ENCODE measurements at places on chromosomes 4 and X.

DNA sequence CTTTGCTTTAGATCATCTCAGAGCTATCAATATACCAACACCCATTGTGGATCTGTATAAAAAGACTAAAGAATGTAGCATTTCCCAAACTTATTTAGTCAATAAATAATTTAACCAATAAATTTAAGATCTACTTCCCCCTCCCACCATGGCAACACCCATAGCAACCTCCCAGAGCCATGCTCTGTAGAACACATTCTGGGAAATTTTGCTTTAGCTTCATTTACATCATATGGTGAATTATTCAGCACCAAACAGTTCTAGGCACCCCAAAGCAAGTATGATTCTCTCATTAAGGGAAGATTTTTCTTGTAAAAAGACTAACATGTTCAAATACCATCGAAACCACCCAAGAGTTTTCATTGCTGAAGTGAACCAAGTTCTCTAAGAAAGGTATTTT is 80.5 kb upstream of the GPR34 start:
- no peak for DNase-seq

- no peak for DNase-seq
Observed at GRCh38 chrX:129649268-129650182, 5.2 kb downstream of the APLN start.

- no peak for DNase-seq
Observed at GRCh38 chr4:147309434-147309833, 171.5 kb upstream of the EDNRA start.

DNA sequence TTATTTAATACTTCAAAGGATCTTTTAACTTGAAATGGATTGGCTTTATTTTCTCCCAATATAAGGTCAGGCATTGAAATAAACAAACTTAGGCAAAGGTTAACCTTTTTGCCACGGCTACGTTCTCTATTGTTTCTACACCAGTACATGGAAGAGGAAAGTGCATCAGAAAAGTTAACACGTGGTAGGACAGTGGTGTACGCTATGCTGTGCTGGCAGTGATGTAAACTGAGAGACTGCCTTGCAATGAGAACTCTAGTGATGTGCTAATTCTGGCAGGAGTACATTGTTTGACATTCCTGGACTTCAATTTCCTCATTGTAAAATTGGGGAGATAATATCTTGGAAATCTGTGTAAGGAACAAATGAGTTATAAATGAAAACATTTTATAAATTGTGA is 208.2 kb downstream of the TMA16 start:
- DNase-seq = no peak

DNA sequence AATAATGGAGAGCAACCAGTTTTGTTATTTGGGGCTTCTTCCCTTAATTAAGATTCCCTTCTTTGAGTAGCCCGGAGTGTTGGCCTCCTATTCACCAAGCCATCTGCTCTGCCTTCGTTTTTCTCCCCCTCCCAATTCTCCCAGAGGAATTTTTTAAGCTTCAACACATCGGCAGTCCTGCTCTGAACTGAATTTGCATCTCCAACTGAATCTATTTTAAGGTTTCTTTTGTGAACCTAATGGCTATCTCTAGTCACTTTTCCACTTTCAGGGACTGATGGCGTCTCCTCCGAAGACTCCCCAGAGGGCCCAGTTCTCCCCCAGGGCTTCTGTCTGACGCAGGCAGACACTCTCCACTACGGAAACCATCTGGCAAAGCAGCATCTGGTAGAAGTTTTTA is 280.2 kb downstream of the ADGRA3 start:
- DNase-seq = no peak

- DNase-seq = no peak
Observed at GRCh38 chr4:3304831-3305609, 12.2 kb downstream of the RGS12 start.

GRCh38 chr4:128770807-128771206 is 38.7 kb upstream of the JADE1 start:
- DNase-seq = no peak

GRCh38 chr4:67204441-67204840 is 340.9 kb downstream of the CENPC start:
- DNase-seq = no peak

DNA sequence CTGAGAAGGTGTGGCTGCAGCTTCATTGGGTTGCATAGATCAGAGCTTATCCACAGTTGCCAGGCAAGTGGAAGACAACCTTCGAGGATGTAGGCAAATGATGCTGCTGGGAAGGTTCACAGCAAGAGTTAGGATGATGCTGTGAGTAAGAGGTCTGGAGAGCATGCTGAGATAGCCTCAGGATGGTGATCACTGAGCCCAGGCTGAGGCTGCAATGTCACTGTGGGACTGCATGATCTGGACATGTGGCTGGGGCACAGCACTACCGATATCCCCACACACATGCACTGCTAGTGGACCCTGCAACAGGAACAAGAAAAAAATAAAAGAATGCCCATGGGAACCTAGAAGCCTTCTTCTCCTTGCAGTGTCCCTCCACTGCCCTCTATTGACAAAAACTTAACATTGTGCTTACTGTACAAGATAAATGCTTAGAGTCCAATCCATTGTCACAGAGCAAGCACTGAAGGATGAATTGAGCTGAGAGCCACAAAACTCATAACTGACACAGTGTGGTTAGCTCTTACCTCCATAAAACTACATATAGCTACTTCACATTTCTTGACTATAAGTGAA is 105.6 kb downstream of the CNKSR2 start:
- peak; percentile 84 for DNase-seq

DNA sequence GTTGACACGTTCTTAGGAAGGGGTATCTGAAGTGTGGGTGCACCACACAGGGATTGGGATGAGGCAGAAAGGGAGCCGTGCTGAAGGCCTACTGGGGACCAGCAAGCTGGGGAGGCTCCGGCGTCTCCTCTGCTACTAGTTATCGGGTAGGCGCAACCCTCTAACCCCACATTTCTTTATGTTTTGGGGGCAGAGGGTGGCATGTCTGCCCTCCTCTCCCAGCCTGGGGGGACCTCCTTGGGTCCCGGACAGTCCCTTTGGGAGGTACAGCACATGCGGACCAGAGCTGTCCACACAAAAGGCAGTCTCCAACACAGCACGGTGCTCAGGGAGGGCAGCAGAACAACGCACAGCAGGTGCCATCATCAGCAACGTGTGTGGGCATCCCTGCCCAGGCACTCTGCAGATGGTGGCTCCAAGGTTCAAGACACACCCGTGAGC is 33.2 kb downstream of the WDR1 start:
- DNase-seq = no peak

DNA sequence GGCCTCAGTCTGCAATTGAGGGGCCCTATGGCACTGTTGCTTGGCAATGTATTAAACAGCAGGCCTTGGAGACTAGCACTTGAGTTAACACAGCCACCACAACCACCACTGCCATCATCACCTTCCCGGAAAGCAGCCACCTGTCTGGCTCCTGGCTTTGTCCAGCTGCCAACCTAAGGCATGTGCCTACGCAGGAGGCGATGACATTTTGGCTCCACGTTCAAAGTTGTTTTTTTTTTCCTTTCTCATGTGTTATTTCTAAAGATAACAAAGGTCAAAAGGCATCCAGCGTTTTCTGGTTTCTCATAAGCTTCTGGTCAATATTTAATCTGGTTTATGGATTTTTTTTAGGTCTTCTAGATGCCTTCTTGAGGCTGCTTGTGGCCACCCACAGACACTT is 7.5 kb downstream of the CLDN2 start:
- DNase-seq = peak; percentile 19

DNA sequence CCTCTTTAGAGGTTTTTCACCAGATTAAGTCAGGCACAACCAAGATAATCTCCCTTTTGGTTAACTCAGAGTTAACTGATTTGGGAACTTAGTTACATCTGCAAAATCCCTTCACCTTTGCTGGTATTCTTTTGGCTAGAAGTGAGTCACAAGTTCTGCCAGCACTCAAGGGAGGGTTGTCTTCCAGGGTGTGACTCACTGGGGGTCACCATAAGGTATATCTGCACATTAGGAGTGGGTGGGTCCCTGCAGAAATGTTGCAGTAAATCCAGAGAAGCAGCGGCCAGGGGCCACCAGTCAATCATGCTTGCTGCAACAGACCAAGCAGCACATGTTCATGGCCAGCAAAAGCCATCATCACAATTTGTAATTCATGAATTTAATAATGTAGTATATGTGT is 59.8 kb upstream of the MAML3 start:
- DNase-seq = no peak

DNA sequence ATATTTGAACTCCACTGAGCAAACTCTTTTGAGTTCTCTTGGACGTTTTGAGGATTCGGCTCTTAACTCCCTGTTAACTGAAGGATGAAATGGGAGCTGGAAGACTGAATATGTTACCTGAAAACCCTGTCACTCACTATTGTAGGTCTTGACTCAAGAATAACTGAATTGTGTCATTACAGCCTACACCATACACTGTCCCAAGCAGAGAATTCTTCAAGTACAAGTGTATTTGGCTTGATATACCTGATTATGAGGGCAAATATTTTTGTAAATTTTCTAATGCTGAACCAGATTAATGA is 276.1 kb downstream of the CFAP299 start:
- DNase-seq = no peak

- peak; percentile 36 for DNase-seq
Observed at GRCh38 chr4:152784490-152785350, 5.0 kb downstream of the ARFIP1 start.

DNA sequence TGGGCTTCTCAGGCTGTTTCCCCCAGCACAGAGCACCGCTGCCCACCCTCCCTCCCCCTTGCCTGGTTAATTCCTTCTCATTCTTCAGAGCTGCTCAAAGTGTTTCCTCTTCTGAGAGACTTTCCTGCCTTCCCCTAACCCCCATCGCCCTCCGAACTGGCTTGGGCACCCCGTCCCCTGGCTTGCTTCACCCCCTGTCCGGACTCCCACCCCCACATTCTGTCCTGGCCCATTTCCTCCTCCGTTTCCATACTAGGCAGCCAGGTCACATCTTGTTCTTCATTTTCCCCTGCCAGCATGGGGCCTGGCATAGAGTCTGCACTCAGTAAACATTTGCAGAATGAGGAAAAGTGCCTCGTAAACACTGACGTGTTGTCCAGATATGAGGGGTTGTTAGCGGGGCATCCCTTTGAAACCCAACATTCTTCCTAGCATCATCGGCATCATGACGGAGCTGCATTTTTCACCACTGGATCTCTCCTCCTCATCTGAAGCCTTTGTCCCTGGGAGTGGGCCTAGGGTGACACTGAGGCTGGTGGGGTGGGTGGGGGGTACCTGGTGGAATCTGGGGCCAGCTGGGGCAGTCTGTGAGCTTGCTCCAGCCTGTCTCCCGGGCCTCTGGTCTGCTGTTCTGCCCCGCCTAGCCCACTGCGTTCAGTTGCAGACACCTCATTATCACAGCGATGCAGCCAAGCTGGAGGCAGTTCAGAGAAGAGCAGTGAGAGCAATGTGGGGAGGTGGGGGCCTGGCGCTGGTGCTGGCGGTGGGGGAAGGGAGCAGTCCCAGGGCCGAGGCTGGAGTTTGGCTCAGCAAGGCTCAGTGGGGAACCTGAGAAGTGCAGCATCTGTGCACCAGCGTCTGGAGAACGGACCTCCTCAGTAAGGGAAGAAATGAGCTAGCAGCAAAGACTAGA is 149.4 kb upstream of the PJA1 start:
- DNase-seq = peak; percentile 8

GRCh38 chr4:124783847-124784246 is 71.3 kb upstream of the ANKRD50 start:
- DNase-seq = no peak

DNA sequence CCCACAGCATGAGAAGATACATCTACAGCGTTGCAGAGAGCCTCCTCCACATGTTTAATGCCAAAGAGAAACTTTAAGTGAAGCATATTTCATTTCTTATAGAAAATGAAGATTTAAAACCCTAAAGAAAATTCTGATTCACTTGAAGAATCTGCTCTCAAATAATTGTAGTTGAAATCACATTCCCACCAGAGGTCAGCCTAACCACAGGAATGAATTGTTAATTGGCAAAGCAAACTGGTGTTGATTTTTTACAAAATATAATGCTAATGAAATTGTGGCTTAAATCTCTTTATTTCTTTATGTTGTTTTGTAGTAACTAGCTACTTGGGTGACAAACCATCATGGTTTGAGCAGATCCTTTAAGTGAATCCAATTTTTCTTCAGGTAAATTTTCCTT is 31.1 kb upstream of the WDR17 start:
- peak; percentile 53 for DNase-seq

DNA sequence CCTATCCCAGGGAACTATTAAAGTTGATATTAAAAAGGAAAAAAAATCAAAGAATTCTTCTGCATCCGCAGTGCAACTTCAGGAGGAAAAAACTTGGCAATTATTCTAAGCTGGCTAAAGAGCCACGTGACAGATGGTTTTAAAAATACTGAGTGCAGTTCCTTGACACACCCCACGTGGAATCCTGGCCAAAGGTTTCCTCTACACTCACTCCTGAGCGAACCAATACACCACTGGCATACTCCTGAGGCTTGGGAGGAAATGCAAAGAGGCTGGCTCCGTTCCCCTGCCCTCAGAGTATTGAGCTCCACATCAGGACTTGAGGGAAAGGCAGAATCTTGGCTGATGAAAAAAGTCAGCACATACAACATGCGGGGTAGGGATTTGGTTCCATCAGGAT is 133.8 kb upstream of the ATP6AP2 start:
- no peak for DNase-seq

- no peak for DNase-seq
Observed at GRCh38 chr4:10761903-10762302, 77.3 kb upstream of the CLNK start.

DNA sequence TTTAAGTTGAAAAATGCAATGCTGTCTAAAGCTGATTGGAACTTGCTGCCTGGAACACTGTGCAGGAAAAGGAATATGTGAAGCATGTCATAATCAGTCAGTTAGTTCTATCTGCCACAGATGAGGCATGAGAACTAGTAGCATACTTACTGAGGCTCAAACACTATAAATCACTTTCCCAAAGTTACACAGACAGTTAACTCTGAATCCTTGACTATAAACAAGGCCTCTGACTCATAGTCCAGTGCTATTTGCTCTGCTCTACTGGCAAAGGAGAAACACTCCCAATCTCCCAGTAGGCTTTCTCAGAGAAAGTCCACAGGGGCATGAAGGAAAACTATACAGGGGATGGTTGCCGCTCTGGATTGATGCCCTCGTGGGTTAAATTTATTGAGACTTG is 2078.4 kb upstream of the TENM3 start:
- DNase-seq = no peak

DNA sequence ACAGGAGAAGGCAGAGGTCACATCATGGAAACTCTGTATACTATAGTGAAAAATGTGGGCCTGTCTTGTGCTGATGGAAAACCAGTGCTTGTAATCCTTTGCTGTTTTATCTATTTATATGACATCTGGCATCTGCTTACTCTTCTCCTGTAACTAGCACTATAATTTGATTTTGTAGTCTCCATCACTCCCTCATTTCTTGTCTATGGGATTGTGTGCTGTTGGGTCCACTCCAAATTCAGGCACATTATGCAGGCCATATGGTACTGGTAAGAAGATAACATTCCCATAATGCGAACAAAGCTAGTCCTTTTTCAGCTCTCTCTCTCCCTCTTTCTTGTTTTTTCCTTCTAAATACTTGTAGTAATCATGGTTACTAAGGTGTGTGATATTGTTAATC is 581.2 kb upstream of the IGFBP7 start:
- DNase-seq = no peak

DNA sequence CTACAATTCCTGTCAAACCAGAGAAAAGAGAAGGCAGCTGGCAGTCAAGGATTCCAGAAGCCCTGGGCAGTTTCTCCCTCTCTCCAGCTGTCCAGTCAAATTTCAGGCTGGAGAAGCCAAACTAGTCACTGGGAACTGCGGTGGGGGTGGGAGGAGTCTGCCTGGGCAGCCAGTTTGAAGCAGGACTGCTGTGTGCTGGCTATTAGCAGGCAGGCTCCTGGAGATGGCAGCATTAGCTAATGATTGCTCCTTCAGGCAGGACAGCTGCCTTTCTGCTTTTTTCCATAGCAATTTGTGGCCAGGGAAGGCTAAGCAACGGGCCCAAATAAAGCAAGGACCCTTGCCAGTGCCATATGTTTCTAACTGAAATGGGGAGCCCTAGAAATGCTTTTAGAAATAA is 44.7 kb upstream of the FGF13 start:
- peak; percentile 43 for DNase-seq

All from DMS53 (cell line).